ENCODE measurements at places on chromosomes 13 and 19. TPM values are rescaled to one million over a fixed set of nuclear protein-coding genes. Genes with fewer than 3 reads are reported as not detected.

The PRKCG gene
- total RNA-seq: 0.02 TPM

The RETN gene
- not detected for total RNA-seq

The SHISA2 gene
- not detected for total RNA-seq

The CRB3 gene
- 25.6 TPM for total RNA-seq

The ZNF729 gene
- total RNA-seq: not detected
